ENCODE measurements at places on chromosomes 6 and 20.
A peak's percentile ranks its signal among the peaks of the same experiment; 100 is the strongest.

DNA sequence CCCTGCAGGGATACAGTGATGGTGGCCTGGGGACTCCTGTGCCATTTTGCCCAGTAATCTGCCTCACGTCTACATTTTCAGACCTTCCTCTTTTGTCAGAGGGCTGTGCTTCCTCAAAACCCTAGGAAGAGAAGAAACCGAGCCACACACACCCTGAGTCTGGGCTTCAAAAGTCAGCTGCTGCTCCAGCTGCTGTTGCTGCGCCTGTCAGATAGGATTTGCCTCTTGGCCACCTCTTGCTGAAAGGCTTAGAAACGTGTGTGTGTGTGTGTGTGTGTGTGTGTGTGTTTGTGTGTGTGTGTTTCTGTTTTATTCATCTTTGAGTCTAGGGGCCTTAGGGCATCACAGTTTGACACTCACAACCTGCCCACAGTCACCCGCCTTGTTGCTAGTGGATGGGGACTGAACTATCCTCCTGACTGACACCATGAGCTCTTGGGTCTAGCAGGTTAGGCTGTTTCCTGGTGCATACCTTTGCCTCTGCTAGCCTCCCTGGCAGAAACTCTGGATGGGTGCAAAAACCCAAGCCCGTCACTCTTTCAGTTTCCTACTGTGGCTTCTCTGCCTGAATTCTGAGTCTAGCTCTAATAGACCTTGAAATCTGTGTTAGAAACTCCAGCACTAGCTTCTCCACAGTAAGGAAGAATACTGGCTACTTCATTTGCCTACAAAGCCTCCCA lies 94.9 kb upstream of the CEP85L start:
- no peak for DNase-seq

DNA sequence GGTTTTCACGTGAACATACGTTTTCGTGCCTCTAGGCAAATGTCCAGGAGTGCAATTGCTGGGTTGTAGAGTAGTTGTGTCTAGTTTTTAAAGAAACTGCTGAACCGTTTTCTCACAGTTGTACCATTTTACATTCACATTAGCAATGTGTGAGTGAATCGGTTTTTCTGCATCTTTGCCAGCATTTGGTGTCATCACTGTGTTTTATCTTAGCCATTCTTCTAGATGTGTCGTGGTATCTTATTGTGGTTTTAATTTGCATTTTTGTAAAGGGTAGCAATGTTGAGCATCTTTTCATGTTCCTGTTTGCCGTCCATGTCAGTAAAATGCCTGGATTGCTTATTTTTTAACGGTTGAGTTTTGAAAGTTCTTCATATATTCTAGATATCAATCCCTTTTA lies 10.2 kb downstream of the DOK5 start:
- no peak for DNase-seq

DNA sequence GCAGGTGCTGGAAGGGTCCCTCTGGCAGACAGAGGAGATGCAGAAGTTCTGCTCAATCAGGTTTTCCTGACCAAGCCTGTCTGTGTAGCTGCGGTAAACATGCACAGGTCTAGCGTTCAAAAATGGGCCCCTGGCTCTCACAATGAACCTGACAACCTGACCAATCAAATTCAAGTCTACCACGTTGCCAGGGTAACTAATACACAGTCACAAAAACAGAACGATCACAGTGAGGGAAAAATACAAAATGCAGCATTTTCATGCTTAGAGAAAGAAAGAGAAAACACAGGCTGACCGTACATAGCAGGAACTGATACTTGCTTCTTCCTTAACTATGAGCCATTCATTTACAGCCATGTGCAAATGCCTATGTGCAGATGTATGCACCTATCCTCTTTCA lies 353.1 kb upstream of the TSHZ2 start:
- DNase-seq = no peak

GRCh38 chr6:106360989-106361430 lies 493 bp downstream of the CRYBG1 start:
- no peak for DNase-seq

- DNase-seq = no peak
These were observed 2.0 kb downstream of the ARFGAP1 start for GRCh38 chr20:63274381-63275228.

- no peak for DNase-seq
These were observed 76.9 kb upstream of the SIRPA start for GRCh38 chr20:1818247-1818840.

DNA sequence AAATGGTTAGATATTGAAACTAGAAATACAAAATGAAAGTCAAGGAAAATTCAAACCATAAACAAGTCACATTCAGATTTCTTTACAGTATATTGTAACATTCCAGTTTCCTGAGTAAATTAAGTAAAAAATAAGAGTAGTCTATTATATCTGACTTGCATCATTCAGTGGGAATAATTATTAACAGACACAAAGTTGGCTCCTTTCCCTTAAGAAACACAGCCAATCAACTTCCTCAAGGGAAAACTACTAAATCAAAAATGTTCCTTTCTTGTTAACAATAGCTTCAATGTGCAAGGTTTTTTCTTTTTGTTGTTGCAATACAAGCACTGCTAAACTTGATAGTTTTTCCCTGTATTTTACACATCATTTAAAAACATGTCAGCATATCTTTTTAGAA lies 33.2 kb downstream of the DNAAF9 start:
- no peak for DNase-seq

- DNase-seq = no peak
These were observed 81.3 kb upstream of the SIRPA start for GRCh38 chr20:1813674-1814635.

DNA sequence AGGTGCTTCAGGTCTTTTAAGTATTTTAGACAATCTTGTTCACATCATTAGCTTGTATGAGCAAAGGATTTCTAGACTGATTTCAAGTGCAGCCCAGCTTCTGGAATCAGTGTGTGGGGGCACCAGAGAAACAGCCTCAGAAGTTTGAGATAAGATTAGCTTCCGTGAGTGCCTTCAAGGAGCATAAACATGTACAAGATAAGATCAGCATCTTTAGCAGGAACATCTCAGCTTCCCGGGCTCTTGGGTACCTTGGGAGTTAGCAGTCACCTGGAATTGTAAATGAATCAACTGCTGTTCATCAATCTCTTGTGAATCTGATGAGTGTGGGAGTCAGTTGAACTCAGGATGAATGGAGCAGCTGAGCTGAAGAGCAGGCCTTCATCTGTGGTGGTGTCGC lies 12.0 kb upstream of the CITED2 start:
- no peak for DNase-seq

DNA sequence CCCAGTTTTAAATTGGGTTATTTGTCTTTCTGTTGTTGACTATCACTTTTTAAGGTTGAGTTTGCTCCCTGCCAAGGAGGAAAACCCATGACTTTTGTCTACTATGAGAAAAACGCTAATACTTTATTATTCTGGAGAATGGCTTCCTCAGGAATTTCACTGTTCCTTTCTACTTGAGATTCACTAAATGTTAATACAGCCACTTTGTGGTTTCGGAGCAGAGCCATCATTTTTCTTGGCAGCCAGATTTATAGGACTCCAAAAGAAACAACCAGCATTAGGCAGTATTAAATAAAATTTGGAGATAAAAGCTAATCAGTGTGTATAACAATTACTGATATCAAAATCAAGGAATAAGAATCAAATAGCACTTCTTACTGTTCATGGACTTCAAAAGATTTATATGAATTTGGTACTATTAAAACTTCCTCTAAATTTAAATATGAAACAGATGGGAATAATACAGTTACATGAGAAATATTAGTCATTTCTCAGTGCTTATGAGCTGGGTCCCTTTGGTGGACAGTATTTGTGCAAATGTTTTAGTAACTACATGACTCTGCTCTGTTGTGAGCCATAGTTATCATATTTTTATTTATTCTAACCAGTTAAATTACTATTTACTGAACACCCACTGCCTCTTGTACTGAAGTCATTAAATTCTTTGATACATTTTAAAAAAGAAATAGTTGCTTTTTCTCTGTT lies 64.1 kb upstream of the FBXO30 start:
- DNase-seq = no peak

- no peak for DNase-seq
These were observed 145.8 kb downstream of the PLCB4 start for GRCh38 chr20:9214685-9215084.

GRCh38 chr20:50190251-50191064 lies at the start of gene CEBPB:
TSS of gene CEBPB (plus strand) at chr20:50190830. CDS start at chr20:50191034, 204 bp downstream.
- peak; percentile 93 for DNase-seq

GRCh38 chr6:7042056-7042653 lies 65.6 kb upstream of the RREB1 start:
- no peak for DNase-seq

GRCh38 chr6:149766156-149766769 lies 16.7 kb downstream of the PCMT1 start:
- no peak for DNase-seq

GRCh38 chr6:8243475-8243874 lies 141.1 kb upstream of the EEF1E1 start:
- no peak for DNase-seq

GRCh38 chr6:13267142-13267651 lies 61.1 kb downstream of the TBC1D7 start:
- no peak for DNase-seq

DNA sequence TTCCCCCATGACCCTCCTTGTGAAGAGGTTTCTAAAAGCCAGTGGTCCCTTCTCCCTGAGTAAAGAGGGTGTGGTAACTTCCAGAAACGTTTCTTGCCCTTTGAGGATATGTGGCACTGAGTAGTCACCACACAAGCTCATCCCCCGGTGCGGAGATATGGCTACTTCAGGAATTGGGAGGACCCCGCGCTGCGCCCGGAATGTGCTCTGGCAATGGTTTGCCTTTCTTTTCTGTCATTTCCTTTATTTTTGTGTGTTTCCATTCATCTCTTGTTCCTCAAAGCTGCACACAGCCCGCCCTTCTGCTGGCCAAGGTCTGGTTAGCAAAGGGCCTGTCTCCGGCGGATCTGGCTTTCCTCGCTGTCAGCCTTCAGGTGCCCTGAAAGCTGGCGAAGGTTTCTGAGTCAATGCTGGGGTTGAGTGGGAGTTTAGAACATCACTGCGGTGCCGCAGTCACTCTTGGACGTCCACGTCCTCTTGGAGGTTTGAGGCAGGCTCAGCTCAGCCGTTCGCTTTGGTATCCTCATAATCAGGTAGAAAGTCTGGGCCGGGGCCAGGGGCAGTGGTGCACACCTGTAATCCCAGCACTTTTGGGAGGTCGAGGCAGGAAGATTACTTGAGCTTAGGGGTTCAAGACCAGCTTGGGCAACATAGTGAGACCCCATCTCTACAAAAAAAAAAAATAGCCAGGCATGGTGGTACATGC lies 67.2 kb downstream of the TCP11 start:
- no peak for DNase-seq

- peak; percentile 76 for DNase-seq
These were observed 31.7 kb upstream of the CCN5 start for GRCh38 chr20:44683263-44684046.

GRCh38 chr6:113353392-113353791 lies 503.8 kb upstream of the MARCKS start:
- DNase-seq = no peak

GRCh38 chr6:10128721-10129120 lies 286.2 kb downstream of the TFAP2A start:
- no peak for DNase-seq

Data from HAP-1 (cell line).